Central memory CD4-positive, alpha-beta T cell (primary cell): ENCODE measurements at places on chromosomes 2 and 18.

DNA sequence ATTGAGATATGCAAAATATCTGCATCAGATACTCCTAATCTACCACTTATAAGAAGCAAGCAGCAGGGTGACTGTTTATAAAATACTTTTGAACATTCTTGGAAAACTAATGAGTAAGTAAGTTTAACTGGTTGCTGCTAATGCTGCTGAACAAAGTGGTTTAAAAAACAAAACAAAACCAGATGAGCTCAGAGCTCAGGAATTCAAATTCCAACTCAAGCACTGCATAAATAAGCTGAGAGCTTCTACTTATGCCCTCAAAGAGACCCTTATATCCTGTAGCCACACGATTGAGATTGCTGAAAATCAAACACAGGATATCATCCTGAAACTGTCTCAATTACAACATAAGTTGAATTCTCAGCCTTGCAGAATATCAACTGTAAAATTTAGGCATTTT is 62.3 kb upstream of the NYAP2 start:
- DNase-seq = no peak

GRCh38 chr18:53534203-53534602 is 690.3 kb downstream of the MBD2 start:
- no peak for DNase-seq

GRCh38 chr2:11344956-11345677 is 681 bp upstream of the ROCK2 start:
- DNase-seq = no peak

DNA sequence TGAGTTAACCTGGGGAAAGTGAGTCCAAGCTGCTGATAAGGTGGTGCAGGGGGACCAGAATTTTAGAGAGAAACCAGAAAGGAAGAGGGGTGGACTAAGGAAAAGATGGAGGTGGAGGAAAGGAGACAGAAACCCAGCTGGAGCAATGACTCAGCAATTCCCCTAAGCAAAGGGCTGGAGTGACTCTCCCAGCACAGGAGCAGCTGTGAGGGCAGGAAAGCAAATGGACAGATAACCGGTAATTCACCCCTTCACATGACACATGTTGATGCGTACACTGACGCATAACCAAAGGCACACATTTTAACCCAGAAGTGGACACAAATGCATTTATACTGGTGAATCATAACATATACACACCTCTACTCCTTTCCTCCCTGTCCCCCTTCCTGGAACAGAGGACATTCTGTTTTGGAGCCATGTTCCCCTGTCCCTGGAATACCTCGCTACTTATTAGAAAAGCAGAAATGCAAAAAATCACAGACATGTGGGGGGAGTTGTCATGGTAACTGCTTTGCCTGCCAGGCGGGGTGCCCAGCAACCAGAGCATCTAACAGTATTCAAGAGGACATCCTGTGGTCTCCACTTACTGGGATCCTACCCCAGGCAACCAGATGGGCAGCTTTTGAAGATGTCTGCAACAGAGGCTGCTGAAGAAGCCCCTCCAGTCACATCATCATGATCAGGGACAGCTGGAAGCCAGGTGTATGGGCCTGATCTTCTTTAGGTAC is 4.7 kb downstream of the CDK5R2 start:
- no peak for DNase-seq
